Right atrium auricular region (tissue), 2 donors: ENCODE measurements at places on chromosomes 3 and 15. TPM values are rescaled to one million over a fixed set of nuclear protein-coding genes. Genes with fewer than 3 reads are reported as not detected.

The PAQR5 gene
- 5.0 TPM for total RNA-seq

DNA sequence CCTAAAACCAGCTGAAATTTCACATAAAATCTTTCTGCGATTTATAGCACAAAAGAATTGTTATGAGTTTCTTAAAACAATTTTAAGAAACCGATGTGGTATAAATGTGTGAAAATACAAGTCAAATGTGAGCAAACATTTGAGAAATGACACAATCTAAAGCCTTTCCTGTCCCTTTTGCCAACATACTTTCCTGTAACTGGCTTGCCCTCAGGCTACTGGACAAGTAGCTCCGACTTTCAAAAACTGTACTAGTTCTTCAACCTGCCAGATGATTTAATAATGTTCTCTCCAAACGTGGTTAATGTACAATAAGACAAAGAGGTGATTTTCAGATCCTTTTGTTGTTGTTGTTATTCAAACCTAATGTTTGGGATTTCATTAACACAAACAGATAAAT is 105.9 kb upstream of the ARHGEF26 start:
- no peaks in the 10 kb centered on the region for H3K36me3 ChIP-seq
- no peaks in the 10 kb centered on the region for H3K27me3 ChIP-seq
- H3K4me3 ChIP-seq = no peak overlapping the region
- no peak for DNase-seq
- no peak overlapping the region for H3K27ac ChIP-seq

GRCh38 chr3:179018808-179019207 is 52.8 kb downstream of the ZMAT3 start:
- H3K36me3 ChIP-seq = no peaks in the 10 kb centered on the region
- H3K27me3 ChIP-seq = no peaks in the 10 kb centered on the region
- H3K27ac ChIP-seq = no peak overlapping the region
- DNase-seq = no peak

- no peak overlapping the region for H3K4me3 ChIP-seq
- H3K27ac ChIP-seq = peak overlapping the region; percentile 79
These were observed 5.6 kb upstream of the MFGE8 start for GRCh38 chr15:88918738-88919137.

The SH3GL3 gene
- total RNA-seq = not detected

- DNase-seq = no peak
- no peaks in the 10 kb centered on the region for H3K27me3 ChIP-seq
- H3K4me1 ChIP-seq = peaks cover 83% of the 10 kb centered on the region
These were observed 14.6 kb downstream of the PLXNA1 start for GRCh38 chr3:126997455-126998038.

DNA sequence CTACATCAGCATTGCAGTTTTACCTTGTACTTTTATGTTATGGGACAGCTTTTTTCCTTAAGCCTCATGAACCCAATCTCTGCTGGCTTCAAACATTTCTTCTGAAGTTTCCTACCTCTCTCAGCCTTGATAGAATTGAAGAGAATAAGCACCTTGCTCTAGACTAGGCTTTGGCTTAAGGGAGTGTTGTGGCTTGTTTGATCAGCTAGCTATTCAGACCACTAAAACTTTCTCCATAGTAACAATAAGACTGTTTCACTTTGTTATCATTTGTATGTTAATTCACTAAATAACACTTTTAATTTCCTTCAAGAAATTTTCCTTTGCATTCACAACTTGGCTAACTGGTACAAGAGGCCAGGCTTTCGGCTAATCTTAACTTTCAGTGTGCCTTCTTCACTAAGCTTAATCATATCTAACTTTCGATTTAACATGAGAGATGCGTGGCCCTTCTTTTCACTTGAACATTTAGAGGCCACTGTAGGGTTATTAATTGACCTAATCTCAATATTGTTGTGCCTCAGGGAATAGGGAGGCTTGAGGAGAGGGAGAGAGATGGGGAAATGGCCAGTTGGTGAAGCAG is 8.1 kb upstream of the TIGIT start:
- no peak overlapping the region for H3K4me3 ChIP-seq
- no peaks in the 10 kb centered on the region for H3K4me1 ChIP-seq
- H3K36me3 ChIP-seq = no peaks in the 10 kb centered on the region
- DNase-seq = no peak

The BNC1 gene
- total RNA-seq = 5.4 TPM

- DNase-seq = peak; percentile 83
- no peaks in the 10 kb centered on the region for H3K36me3 ChIP-seq
- H3K27me3 ChIP-seq = no peaks in the 10 kb centered on the region
- H3K27ac ChIP-seq = no peak overlapping the region
These were observed 49.7 kb upstream of the POMGNT2 start for GRCh38 chr3:43155464-43156121.

GRCh38 chr15:27655056-27655455 is 444.1 kb downstream of the OCA2 start:
- no peaks in the 10 kb centered on the region for H3K4me1 ChIP-seq
- no peak for DNase-seq
- H3K27me3 ChIP-seq = no peaks in the 10 kb centered on the region
- no peak overlapping the region for H3K4me3 ChIP-seq
- H3K27ac ChIP-seq = no peak overlapping the region

DNA sequence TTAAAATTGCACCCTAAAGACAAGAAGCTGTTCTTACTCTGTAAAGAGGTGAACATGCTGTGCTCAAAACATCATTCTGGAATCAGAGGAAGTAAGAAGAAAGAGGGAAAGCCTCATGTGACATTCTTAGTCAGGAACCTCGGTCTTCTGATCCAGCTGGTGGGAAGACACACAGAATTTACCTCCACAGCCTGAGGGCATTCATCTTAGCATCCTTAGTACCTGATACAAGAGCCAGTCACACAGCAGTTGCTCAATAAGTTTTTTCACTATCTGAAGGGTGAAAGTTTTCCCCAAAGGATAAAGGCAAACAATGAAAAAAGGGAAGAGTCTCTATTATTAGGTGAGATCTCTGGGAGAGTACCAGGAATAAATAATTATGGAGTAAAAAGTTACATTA is 116.8 kb downstream of the SEMA6D start:
- no peak overlapping the region for H3K4me3 ChIP-seq
- no peak overlapping the region for H3K27ac ChIP-seq
- no peak for DNase-seq
- no peaks in the 10 kb centered on the region for H3K4me1 ChIP-seq

DNA sequence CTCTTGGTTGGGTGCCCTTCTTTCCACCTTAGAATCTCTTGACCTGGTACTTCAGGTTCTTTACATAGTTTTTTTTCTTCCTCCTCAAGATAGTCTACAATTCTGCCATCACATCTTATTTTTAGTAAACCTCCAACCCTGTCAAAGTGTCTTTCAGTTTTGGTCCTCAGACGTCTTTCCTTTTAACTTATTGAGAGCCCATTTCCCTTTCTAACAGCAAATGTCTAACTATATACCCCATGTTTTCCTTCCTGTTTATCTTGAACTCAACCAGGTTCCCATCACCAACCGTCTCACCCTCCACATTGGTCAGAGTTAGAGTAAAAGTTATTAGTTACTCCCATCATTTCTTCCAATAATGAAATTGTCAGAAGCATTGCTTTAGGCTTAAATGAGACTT is 10.4 kb downstream of the KBTBD12 start:
- no peak for DNase-seq
- H3K36me3 ChIP-seq = no peaks in the 10 kb centered on the region
- no peaks in the 10 kb centered on the region for H3K27me3 ChIP-seq
- H3K4me3 ChIP-seq = no peak overlapping the region
- no peak overlapping the region for H3K27ac ChIP-seq
- no peaks in the 10 kb centered on the region for H3K4me1 ChIP-seq

DNA sequence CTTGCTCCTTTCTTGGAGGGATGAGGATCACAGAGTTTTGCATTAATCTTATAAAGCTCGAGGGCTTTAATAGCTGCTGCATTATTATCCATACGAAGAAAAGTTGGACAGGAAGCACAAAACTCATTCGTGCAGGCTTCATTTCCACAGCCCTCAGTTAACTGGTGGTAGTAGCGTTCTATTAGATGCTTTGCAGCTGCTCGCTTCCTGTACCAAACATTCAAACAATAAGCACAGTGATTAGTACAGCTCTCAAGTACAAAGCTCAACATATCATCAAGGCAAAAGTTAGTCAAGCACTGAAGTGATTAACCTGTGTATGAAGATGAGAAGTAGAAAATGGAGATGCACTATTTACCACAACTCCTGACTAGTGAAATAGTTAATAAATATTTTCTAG is 63.3 kb downstream of the UBE3A start:
- no peaks in the 10 kb centered on the region for H3K27me3 ChIP-seq
- H3K27ac ChIP-seq = no peak overlapping the region
- H3K36me3 ChIP-seq = peaks cover 18% of the 10 kb centered on the region
- H3K4me1 ChIP-seq = peaks cover 8% of the 10 kb centered on the region
- no peak for DNase-seq

DNA sequence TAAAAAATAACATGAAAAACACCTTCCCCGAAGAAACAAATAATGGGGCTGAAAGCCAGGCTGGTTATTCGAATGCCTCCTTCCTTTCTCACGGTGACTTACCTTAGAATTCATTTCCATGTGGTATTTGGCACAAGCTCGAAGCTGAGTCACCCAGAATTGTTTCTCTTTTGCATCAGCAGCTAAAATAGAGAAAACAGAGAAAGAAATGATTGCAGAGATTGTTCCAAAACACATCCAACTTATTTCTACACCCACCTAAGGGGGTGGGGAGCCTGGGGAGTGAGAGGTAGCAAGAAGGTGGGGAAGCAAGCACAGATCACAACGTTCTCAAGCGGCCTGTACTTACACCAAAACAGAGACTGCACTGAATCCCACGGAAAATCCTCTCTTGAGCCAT is 104.7 kb downstream of the OSBPL10 start:
- DNase-seq = no peak
- H3K27ac ChIP-seq = no peak overlapping the region
- H3K36me3 ChIP-seq = no peaks in the 10 kb centered on the region
- no peak overlapping the region for H3K4me3 ChIP-seq
- H3K27me3 ChIP-seq = no peaks in the 10 kb centered on the region

The BTLA gene
- not detected for total RNA-seq

GRCh38 chr3:82494977-82495489 is 733.6 kb upstream of the GBE1 start:
- no peak overlapping the region for H3K27ac ChIP-seq
- no peak overlapping the region for H3K4me3 ChIP-seq
- DNase-seq = no peak
- H3K4me1 ChIP-seq = no peaks in the 10 kb centered on the region
- no peaks in the 10 kb centered on the region for H3K27me3 ChIP-seq

- no peaks in the 10 kb centered on the region for H3K27me3 ChIP-seq
- no peaks in the 10 kb centered on the region for H3K4me1 ChIP-seq
- no peak overlapping the region for H3K4me3 ChIP-seq
- H3K36me3 ChIP-seq = no peaks in the 10 kb centered on the region
- no peak for DNase-seq
These were observed 229.2 kb downstream of the ZNF621 start for GRCh38 chr3:40753951-40754350.

DNA sequence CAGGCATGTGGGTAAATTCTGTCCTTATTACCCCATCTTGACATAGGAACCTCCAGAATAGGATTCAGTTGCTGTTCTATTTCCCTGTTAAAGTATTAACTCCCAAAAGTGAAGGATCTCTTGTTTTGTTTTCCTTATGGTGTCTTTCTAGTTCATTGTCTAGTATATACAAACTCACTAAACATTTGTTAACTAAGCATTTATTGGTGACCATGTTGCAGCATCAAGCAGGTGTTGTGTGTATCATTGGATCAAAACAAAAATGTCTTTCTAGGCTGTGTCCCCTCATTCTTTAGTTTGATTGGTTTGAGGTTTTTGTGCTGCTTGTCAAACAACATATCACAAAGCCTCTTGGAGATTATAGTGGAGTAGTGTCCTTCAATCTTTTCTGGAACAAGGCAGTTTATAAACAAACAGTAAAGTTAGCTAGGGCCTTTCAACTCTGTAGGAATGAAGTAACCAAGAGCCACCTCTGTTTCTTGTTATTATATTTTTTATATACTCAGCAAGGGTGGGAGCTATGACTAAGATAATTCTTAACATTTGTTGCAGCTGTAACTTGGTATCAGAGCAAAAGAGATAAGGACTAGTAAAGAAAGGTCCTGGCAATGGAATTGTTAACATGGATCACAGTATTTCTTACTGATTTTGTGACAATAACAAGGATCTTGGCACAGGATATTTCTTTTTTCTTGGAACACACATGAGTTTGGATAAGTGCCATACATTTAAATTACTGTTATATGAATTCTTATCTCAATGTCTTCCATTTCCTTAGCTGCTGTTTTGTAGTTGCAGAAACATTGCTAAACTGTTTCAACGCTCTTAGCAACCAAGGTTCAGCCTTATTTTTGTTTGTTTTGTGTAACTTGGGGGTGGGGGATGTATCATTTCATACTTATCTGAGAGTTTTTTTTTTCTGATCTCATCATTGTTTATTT is 49.3 kb downstream of the TMOD3 start:
- no peaks in the 10 kb centered on the region for H3K36me3 ChIP-seq
- no peaks in the 10 kb centered on the region for H3K27me3 ChIP-seq
- no peak for DNase-seq
- H3K27ac ChIP-seq = peak overlapping the region; percentile 59
